LoVo (cell line): ENCODE measurements at places on chromosomes 16 and 17.

GRCh38 chr17:7035591-7036368 lies at the start of gene SLC16A13:
SLC16A13 (plus strand) TSS chr17:7036015; CDS start chr17:7036383, 368 bp downstream.
- peak; percentile 97 for DNase-seq

DNA sequence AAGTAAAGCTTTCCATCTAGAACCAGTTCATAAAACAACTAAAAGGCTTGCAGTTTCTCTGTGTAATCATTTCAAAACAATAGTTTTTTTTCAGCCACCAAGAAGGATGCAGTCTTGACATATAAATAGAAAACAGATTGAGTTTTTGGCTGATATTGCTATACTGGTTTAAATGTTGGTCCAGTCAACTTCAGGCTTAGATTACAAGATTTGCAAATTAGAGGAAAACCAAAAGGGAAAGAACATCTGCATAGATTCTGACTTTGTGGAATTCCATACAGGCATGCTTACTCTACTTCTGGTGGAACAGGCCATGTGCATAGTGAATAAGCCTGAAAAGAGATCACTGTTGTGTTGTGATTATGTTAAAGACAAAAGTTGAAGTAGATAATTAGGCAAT lies 150.3 kb downstream of the BCAS3 start:
- no peak for DNase-seq

DNA sequence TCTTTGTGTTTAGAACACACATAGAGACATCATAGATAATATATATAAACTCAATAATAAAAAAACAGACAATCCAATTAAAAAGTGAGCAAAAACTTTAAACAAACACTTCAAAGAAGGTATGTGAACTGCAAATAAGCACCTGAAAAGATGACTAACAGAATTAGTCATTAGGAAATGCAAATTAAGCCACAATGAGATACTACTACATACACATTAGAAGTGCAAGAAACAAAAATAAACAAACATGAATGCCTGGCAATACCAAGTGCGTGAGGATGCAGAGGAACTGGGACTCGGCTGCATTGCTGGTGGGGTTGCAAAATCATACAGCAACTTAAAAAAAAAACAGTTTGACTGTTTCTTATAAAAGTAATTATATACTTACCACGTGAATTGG lies 799.0 kb downstream of the KCNJ2 start:
- DNase-seq, result no peak

GRCh38 chr16:17301593-17302135 lies 169.1 kb downstream of the XYLT1 start:
- DNase-seq, result no peak

- DNase-seq, result peak; percentile 7
Measured at GRCh38 chr17:51948128-51948527, 210.4 kb downstream of the CA10 start.

DNA sequence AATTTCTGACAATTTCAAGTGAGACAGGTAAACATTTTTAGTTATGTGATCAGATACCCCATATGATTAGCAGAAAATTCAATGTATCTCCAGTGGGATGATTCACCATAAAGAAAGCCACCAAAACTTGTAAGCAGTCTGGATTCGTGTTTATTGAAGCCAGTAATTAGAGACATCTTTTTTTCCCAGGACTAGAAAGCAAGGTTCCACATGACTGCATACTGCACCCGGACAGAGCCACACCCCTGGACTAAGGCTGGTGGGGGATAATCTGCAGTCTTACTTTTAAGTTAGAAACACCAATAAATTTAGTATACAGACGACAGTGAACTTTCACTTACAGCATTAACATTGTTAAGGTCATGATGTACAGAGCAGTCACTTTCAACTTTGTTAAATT lies 24.2 kb upstream of the CMTM4 start:
- no peak for DNase-seq

- DNase-seq, result no peak
Measured at GRCh38 chr16:79053577-79053976, 547.0 kb downstream of the MAF start.

GRCh38 chr16:73614131-73614530 lies 566.2 kb upstream of the ZFHX3 start:
- no peak for DNase-seq

DNA sequence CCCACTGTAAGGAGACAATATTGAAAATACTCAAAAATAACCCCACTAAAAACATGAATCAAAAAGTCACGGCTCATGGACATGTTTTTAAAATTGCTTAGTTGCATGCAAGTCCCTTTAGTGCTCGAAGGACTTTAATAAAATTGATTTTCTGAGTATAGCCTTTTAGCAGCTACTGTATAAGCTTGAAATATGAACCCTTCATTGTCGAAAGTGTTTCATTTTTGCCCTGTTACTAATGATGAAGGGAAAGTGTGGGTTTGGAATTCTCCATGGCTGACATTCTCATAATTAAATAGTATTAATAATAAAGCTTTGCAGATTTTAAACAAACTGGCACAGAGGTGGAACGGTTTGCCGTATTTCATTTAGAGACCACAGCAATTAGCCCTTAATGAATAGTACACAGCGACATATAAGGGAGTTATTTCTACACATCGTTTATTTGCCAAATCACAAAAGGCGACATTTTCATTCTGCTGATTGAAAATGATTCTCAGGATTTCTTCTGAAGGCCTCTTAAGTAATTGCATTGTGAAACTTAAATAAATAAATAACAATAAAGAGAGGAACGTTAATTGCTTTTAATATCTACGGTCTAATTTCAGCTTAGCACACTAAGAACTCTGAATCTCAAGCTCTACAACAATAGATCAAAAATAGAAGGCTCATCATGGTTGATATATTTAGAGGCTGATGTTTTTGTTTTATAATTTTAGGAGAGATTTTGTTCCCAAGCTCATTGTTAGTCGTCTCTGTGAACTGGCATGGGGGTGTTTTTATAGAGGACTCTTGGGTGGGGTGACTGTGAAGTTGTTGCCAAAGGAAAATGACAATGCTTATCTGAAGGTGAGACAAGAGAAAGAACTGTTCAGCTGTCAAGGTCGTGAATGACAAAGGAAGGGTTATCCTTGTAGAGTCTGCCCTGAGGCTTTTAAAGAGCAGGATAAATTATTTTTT lies 60.6 kb downstream of the IRX6 start:
- no peak for DNase-seq

- no peak for DNase-seq
Measured at GRCh38 chr17:77458202-77459017, 317.6 kb downstream of the SEC14L1 start.
